GM12878 (cell line): ENCODE measurements at places on chromosomes 1 and 21.

DNA sequence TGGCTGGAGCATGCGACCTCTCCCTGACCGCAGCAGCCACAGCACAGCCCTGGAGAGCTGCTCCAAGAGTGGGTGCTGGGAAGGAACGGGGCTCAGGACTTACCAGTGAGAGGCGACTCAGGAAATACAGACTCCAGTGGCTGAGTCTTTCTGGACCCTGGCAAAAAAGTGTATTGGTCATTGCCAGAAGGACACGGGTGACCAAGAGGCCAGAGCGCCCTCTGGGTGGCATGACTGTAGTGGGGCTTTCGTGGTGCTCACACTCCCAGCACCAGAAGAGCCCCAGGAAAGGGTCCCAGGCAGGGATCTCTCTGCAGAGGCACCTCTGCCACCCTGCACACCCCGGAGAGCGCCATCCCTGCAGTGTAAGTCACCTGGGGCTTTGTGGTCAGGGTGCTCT lies 8.9 kb upstream of the PRDM16 start:
- DNase-seq = no peak

- DNase-seq = no peak
Measured at GRCh38 chr21:41763996-41764395, 2.9 kb downstream of the RIPK4 start.

GRCh38 chr1:115199416-115200132 lies 110.3 kb upstream of the TSPAN2 start:
- no peak for DNase-seq

DNA sequence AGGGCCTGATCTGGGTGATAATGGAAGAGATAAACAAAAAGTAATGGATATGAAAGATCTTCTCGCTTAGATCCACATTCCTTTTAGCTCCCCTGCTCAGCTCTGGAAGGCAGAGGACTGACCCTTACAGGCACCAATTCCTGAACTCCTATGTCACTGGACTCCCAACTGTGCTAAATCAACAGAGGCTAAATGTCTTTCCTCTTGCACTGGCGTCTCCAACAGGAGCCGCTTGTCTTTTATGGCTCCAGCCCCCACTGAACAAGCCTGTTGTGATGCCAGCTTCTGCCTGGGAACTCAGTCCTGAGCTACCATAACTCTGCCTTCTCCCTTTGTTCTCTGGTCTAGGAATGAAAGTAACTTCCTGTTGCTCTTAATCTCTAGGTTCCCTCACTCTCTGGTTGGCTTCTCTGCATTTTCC lies 142.1 kb upstream of the COL11A1 start:
- DNase-seq = no peak

- DNase-seq = no peak
Measured at GRCh38 chr1:225493591-225494246, 65.9 kb upstream of the LBR start.

DNA sequence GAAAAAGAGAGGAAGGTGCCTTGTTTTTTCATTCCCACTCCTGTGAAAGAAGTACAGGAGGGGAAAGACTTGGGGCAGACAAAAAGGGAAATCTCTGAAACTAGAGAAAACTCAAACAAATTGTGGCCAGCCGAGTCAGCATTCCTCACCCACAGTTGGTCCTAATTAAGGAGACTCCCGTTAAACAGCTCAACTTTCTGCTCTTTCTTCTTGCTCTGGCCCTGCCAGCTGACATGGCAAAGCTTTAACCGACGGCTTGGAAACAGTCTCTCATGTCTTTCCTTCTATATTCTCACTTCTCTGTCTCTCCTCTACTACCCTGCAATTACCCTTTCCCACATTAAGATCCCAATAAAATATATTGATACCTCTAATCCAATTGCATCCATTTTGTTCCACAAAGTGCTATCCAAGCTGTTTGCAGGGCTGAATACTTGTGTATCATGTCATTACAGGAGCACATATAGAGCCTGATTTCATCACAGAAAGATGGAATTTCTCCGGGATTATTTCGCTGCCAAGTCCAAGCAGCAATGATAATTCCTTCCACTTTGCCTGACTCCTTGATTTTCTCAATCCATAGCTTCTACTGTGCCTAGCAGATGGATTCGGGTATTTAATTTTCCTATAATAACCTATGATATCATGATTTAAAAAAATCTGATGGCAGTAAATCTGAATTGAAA lies 65.4 kb upstream of the IPO9 start:
- no peak for DNase-seq

- no peak for DNase-seq
Measured at GRCh38 chr1:61452176-61453035, 272.5 kb downstream of the TM2D1 start.

- peak; percentile 61 for DNase-seq
Measured at GRCh38 chr1:109906160-109906838, 4.3 kb upstream of the CSF1 start.

DNA sequence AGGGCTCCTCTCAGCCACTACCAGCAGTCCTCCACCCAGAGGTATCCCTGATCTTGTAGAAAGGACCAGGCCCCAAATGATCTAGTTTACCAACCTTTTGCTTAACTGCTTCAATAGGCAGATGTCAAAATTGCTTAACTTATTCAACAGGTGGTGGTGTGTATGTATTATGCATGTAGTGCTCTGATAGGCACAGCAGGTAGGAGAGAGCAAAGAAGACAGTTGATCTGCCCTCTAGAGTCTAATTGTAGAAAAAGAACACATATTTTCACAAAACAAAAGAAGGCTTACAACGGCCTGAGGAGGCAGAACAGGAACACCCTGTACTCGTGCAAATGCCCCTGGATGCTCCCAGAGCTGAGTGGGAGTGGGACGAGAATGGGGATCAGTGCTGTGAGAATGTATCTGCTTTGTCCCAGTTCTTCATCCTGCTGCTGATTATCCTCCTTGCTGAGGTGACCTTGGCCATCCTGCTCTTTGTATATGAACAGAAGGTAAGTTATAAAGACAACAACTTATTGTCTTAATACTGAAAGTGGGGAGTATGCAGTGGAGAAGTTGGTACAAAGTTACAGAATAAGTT lies 21.1 kb downstream of the CD53 start:
- no peak for DNase-seq

GRCh38 chr1:116226017-116226416 lies 114.8 kb downstream of the MAB21L3 start:
- DNase-seq = peak; percentile 40

DNA sequence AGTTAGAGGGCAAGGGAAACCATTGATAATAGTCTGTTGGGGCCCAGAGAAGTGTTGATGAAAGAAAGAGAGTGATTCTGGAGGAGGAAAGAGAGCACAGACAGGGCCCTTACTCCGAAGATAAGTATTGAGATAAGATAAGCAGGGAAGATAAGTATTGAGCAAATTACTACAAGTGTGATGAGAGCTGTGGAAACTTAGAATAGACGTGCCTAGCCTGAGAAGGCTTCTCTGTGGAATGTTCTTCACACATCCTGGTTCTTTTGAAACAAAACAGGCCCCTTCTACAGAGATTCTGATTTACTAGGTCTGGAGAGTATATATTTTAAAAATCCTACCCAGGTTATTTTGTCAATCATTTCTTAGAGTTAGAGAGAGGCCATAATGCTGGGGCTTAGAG lies 26.4 kb downstream of the FNBP1L start:
- no peak for DNase-seq

- DNase-seq = no peak
Measured at GRCh38 chr1:23449958-23450357, 25.4 kb upstream of the TCEA3 start.

DNA sequence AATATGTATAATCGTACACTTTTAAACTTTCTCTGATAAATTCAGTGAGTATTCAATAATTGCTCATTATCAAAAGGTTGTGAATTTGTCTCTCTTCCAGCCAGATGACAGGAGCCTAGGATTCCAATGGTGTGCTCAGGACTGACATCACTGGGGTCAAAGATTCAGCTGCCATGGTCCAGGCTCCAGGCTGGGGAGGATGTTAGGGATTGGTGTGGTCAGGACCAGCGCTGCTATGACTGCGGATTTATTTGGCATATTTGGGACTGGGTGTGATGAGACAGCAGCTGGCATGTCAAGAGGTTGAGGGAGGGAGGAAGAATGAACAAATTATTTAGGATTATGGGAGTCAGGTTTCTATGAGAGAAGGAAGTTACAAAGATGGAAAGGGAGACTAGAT lies 48.2 kb upstream of the ABCA4 start:
- no peak for DNase-seq

- no peak for DNase-seq
Measured at GRCh38 chr1:61753998-61754508, 11.8 kb downstream of the PATJ start.

- DNase-seq = no peak
Measured at GRCh38 chr1:214857716-214858115, 224.8 kb upstream of the KCNK2 start.

DNA sequence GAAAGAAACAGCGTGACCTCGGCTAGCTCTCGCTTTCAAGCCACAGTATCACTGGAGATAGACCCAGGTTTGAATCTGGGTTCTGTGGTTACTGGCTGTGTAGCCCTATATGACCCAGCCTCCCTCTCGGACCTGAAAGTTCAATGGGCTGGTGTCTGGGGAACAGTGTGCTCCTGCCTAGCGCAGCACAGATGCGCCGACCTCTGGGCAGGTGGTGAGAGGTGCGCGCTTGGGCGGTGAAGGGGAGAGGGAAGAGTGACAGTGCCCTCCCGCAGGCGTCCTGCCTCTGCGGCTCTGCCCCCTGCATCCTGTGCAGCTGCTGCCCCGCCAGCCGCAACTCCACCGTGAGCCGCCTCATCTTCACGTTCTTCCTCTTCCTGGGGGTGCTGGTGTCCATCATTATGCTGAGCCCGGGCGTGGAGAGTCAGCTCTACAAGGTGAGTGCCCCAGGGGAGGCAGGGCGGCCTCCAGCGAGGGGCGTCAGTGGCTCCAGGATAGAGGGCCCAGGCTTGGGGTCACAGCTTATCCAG lies 10.5 kb downstream of the SERINC2 start:
- DNase-seq = peak; percentile 78

DNA sequence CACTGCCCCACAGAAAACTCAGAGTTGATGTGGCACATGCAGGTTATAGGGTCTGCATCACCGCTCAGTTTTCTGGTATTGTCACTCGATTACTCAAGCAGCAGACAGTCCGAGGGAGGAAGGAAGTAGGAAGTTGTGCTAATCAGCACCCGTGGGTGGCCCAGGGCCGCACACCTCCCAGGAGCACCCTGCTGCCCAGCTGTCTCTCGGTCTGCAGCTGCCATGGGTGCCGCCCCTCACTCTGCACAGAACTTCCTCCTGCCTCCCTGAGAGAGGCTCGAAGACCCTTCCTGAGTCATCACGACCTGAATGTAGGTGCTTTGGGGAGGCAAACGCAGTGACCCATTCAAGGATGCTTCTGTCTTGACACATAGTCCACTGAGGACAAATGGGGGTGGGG lies 4.2 kb upstream of the TFF3 start:
- no peak for DNase-seq

DNA sequence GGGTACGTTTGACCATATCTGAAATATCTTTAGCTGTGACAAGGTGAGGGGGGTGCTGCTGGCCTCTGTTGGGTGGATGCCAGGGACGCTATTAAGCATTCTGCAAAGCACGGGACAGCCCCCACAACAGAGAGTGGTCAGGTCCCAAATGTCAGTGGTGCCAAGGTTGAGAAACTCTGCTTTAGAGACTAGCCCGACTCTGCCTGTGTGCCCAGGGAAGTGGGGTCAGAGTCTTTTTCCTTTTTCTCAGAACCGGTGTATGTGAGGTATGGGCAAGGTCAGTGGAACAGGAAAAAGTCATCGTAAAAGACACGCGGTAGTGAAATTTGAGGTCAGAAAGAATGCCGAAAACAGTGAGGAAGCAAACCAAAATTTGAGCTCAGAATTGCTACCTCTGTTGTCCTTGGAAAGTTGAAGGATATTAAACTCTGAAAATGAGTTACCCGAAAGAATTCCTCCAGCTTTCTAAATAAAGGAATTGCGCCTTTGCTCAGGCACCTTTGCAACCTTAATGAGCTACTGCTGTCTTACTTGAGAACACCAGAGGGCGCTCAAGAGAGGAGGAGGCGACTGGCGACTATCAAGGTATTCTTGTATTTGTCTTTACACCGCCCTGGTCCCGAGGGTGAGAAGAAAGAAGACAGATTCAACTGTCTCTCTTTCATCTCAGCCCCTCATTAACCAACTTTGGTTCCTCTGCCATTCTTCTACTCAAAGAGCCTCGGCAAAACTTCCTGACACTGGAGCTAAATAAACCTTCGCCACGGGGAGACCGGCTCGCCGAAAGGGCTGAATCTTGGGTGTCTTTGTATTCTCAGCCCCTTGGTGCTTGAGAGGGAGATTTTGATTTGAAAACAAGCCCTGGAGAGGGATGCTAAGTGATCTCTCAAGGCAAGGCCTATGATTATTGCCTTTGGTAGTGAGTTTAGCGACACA lies 85.4 kb upstream of the OLIG2 start:
- DNase-seq = no peak

DNA sequence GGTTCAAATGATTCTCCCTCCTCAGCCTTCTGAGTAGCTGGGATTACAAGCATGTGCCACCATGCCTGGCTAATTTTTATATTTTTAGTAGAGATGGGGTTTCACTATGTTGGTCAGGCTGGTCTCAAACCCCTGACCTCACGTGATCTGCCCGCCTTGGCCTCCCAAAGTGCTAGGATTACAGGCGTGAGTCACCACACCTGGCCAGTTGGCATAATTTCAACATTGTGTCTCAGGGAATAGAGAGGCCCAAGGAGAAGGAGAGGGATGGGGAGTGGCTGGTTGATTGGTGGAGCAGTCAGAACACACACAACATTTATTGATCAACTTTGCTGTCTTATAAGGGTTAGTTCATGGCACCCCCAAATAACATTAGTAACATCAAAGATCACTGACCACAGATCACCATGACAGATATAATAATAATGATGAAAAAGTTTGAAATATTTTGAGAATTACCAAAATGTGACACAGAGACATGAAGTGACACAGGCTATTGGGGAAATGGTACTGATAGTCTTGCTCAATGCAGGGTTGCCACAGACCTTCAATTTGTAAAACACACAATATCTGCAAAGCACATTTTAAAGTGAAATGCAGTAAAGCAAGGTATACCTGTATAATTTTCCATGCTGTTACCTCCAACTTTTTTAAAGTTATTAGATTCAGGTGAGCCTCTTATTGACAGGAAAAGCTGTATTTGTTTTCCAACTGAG lies 15.8 kb upstream of the CYB5R1 start:
- no peak for DNase-seq

DNA sequence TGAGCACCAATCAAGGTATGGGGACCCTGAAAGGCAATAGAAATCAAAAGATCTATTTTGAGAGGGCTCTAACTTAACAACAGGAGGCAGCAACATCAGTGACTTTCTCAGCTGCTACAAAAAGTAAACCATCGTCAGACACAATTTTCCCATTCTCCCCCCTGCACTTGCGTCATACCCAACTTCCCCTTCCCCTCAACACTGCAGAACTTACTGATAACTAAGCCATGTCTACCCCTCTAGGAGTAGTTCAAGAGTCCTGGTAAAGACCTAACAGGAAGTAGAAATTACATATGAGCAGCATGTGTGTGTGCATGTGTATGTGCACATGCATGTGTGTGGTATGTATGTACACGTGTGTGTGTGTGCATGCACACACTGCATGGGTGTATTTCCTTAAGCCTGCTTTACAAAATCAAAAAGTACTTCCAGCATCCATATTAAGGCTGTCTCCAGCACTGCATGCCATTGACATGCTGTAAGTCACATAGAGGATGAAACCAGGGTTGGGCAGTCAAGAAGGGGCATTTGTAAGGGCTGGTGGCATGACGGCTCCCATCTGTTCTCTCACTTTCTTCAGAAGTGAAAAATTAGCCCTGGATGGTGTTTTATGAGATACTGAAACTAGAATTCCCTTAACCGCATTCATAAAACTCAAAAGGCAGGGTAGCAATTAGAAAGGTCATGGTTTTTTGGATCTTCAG lies 460.1 kb upstream of the RUNX1 start:
- no peak for DNase-seq
